ENCODE measurements at places on chromosomes 11 and 22. TPM values are rescaled to one million over a fixed set of nuclear protein-coding genes. Genes with fewer than 3 reads are reported as not detected.

MUS81 gene
- total RNA-seq: 60.7 TPM

MMP12 gene
- 0.23 TPM for total RNA-seq

PRG3 gene
- total RNA-seq: not detected

PRSS23 gene
- total RNA-seq: 245 TPM

DCHS1 gene
- total RNA-seq: 60.8 TPM

C11orf42 gene
- total RNA-seq: not detected

SCN2B gene
- 0.78 TPM for total RNA-seq

PTPRCAP gene
- total RNA-seq: 2.9 TPM

IL18 gene
- total RNA-seq: 11.1 TPM

MAJIN gene
- total RNA-seq: not detected

IRAG1 gene
- 518 TPM for total RNA-seq

THY1 gene
- 80.9 TPM for total RNA-seq

DNAJB13 gene
- not detected for total RNA-seq

SAA4 gene
- not detected for total RNA-seq

OVOL1 gene
- not detected for total RNA-seq

LRRC56 gene
- 1.0 TPM for total RNA-seq

KREMEN1 gene
- 19.1 TPM for total RNA-seq

USH1C gene
- not detected for total RNA-seq

BCO2 gene
- 9.1 TPM for total RNA-seq

KRTAP5-11 gene
- not detected for total RNA-seq

NAALAD2 gene
- total RNA-seq: 0.42 TPM

QSER1 gene
- 34.3 TPM for total RNA-seq

NEAT1 gene
- total RNA-seq: 1,734 TPM

CDC42EP2 gene
- total RNA-seq: 16.2 TPM

SMIM35 gene
- not detected for total RNA-seq

TOLLIP gene
- 52.1 TPM for total RNA-seq

OR51B4 gene
- not detected for total RNA-seq

ILK gene
- total RNA-seq: 336 TPM

KRTAP5-1 gene
- total RNA-seq: not detected

ZNF74 gene
- 3.8 TPM for total RNA-seq

SERHL2 gene
- total RNA-seq: 2.0 TPM

RASGRP2 gene
- total RNA-seq: 52.6 TPM

CSNK2A3 gene
- total RNA-seq: 6.0 TPM

LRP4 gene
- total RNA-seq: 8.6 TPM

APOL5 gene
- not detected for total RNA-seq

OR10A2 gene
- not detected for total RNA-seq

MS4A4A gene
- total RNA-seq: 67.0 TPM

SLC1A2 gene
- total RNA-seq: 1.1 TPM

UBXN1 gene
- total RNA-seq: 85.4 TPM

SLC7A4 gene
- total RNA-seq: 0.15 TPM

SYCE3 gene
- not detected for total RNA-seq

CYB5R2 gene
- total RNA-seq: 8.3 TPM

IFITM10 gene
- total RNA-seq: 10.7 TPM

SCGB1C1 gene
- not detected for total RNA-seq

SOX6 gene
- total RNA-seq: 5.4 TPM

LDHAL6A gene
- not detected for total RNA-seq

PARVB gene
- 34.6 TPM for total RNA-seq

RIMBP3C gene
- 0.32 TPM for total RNA-seq

OR51E1 gene
- total RNA-seq: 0.78 TPM

DDB1 gene
- 134 TPM for total RNA-seq

Data from aorta (tissue), 5 donors.